ENCODE measurements at places on chromosomes 7 and 10.
A peak's percentile ranks its signal among the peaks of the same experiment; 100 is the strongest.

DNA sequence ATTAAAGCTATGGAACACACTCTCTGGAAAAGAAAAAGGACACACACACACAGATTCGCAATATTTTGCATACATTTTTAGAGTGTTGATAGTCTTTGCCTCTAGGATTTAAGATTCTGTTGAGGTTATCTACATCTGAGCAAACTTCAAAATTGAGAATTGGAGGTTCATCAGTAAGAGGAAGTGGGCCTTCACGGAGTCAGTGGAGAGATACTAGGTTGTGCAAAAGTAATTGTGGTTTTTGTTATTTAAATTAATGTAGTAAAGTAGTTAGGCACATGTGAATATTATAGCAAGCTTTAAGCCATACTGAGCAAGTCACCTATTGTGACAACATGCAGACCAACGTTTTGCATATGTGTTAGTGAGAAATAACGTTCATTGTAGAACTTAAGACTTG lies 19.8 kb upstream of the NXPH1 start:
- ATAC-seq: no peak

GRCh38 chr7:2076649-2077064 lies 156.1 kb downstream of the MAD1L1 start:
- no peak for ATAC-seq

DNA sequence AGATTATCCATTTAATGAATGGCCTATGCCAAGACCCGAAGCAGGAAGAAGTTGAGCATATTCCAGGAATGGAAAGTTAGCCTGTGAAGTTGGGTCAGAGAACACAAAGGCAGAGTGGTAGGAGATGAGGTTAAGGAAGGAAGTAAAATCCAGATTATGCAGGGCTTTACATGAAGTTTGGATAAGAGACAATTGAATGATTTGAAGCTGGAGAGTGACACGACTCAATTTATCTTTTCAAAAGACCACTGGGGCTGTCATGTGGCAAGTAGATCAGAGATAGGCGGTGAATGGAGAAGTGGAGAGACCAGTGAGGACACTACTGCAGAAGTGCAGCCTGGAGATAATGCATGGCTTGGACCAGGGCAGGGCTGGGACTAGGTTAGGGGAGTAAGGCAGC lies 7.2 kb upstream of the CNOT4 start:
- no peak for ATAC-seq

DNA sequence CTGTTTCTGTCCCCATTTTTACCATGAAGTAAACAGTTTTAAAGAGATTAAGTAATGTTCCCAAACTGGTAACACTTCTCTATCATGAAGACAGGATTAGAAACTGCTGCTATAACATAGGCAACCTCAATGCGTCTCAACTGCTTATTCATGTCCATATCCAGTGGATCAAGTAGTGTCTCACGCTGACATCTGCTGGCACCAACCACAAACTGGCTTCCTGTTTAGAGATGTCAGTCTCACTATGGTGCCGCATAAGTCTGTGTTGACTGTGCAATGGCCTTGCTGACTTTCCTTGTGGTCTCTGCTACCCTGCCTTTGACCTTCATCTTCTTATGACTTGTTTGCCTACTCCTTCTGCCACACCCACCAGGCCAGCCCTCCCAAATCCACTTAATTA lies 369.6 kb upstream of the DPP6 start:
- no peak for ATAC-seq

GRCh38 chr10:100509241-100509840 lies 10.3 kb downstream of the SEC31B start:
- peak; percentile 28 for ATAC-seq

- no peak for ATAC-seq
Observed at GRCh38 chr7:143390104-143390772, 9.1 kb downstream of the ZYX start.

GRCh38 chr7:96449094-96449493 lies 127.2 kb upstream of the SLC25A13 start:
- ATAC-seq: no peak

DNA sequence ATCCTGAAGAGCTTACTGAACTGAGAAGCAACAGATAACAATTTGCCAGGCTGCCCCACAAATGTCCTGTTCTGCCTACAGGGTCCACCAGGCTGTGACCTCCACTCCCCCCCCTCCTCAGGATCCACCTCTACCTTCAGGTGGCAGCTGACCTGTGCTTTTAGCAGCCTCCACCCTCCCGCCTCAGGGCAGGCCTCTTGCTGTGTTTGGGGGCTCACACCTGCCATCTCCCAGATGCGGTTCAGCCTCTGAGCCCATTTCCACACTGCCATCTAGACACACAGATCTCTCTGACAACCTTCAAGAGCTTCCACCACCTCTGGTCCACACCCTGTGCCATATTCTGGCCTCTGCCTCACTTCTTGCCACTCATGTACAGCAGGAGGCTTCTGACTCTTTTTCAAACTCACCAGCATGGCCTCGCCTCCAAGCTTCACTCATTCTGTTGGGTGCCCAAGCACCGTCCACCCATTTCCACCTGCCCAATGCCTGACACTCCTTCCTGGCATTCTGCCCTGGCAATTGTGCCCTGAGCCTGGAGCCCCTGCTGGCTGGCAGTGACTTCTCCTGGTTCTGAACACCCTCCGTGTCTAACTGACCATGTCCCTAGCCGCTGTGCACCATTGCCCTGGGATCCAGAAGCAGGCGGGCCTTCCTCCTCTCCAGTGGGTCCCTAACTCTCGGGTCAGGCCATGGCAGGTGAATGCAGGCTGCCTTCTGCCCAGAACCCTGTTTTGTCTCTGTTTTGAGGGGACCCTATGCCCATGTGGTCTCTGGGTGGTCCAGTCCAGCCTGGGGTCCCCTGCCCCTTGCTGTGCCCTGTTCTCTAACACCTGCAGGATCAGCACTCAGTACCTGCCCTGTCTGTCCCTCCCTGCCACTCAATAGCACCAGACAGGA lies 18.5 kb downstream of the TMEM72 start:
- no peak for ATAC-seq

- ATAC-seq: no peak
Observed at GRCh38 chr10:130221456-130222375, 85.5 kb downstream of the GLRX3 start.

DNA sequence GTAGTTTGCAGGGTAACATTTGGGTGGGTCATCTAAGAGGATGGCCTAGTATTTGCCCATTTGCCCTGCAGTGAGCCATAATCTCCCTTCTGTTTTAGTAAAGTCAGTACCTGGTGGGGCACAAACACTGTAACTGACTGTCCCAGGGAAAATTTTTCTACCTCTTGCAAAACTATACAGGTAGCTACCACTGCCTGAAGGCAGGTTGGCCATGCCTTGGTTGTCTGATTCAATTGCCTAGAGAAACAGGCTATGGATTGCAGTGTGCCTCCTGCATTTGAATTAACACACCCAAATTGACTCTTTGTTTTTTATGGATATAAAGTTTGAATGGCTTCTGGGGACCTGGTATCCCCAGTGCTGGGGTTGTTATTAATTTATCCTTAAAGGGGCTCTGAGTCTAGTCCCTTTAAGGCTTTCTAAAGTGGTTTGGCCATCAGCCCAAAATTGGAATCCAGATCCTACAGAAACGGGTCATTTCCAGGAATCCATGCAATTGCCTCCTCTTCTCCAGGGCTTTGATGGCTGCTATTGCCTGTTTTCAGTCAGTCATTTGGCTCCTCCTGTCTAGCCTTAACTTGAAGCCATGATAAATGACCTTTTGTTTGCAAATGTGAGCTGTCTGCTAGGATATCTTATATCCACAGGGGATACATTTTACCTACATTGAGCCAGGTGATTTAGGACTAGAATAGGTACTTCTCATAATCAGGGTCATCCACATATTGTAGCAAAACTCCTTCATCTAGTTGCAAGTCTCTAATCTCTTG lies 89.1 kb downstream of the STRA8 start:
- ATAC-seq: no peak

DNA sequence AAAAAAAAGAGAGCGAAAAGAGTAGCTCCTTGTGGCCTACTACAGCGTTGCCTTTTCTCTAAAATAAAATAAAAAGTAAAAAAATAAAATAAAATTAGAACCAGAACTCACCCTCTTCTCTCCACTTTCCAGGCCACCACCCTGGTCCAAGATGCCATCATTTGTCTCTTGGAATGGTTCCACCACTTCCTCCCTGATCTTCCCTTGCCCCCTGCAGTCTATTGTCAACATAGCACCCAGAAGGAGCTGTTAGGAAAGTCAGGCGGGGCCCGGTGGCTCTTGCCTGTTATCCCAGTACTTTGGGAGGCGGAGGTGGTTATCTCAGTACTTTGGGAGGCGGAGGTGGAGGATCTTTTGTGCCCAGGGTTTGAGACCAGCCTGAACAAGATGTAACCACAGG lies 7.6 kb upstream of the GRID2IP start:
- ATAC-seq: no peak

DNA sequence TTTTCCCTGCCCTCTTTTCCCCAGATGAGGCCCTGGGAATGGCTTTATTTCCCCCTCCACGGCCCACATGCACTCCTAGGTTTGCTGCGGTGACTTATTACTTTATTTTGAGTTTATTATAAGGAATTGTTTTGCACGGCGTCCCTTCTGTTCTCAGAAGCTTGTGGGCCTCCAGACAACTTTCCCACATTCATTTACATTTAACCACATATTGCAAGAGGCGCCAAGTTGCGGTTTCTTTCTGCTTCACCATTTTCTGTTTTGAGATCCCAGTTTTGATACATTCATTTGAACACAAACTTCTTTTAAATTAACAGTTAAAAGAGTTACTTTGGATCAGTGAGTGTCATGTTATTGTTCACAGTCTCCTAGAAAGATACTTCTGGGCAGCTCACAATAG lies 532.5 kb upstream of the MGMT start:
- ATAC-seq: no peak

GRCh38 chr7:71498381-71498780 lies 366.4 kb downstream of the GALNT17 start:
- ATAC-seq: no peak

DNA sequence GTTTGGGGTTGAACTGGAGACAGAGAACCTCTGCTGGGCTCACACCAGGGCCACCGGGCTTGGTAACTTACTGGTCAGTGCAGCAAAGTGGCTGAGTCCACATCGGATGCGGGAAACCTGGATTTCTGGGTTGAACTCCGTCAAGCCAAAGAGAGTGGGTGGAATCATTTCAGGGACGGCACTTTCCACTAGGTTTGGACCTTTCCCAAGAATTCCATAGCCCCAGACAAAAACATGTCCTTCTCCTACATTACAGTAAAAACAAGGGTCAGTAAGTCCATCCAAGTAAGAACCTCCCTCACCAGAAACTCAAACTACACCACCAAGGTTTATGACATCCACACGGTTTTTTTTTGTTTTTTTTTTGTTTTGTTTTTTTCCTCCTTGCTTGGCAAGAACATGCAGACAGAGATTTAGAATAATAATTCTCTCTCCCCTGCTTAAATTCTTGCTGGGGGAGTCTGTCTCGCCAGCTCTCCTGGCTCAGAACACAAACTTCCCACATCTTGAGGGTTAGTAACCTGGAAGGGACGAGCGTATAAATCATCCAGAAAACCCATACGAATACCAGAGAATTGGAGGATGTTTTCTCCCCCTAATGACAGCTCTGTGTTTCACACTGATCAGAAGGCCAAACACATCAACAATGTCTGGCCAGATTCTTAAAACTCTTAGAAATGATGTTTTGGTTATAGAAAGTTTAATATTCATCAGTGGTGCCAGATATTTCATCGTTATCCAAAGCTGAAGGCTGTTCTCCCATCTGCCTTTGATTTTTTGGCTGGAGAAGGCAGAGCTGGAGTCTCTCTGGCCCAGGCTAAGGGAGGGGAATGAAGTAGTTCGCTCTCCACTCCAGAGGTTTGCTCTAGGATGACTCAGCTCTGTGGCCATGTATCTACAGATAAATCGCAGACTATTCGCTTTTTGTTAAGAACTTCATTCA lies 17.5 kb downstream of the RCC1L start:
- no peak for ATAC-seq

DNA sequence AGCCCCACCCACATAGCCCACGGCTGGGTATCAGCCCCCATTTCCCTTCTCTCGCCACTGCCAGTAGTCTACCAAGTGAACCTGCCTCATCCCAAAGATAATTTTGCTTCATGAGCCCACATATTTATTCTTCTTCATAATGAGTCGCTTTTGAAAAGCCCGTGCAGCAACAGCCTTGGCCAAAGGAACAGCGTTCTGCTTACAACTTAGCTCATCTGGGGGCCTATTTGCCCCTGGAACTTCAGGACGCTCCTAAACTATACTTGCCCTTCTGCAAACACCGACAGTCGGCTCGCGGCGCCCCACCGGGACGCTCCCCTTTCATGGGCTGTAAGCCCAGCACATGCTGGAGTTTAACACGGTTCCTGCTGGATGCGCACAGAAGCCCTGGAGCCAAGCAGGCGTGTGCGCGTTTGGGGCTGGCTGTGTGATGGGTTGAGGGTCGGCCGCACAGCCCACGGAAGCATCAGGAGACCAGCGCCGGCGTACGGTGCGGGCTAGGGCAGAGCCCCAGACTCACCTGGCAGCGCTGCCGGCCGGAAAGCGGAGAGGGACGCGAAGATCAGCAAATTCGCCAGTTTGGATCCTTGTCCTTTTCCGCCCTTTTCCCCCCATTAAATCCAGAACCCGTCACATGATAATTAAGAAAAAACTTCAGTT lies 370 bp downstream of the TMEM60 start:
- peak; percentile 18 for ATAC-seq

- ATAC-seq: no peak
Observed at GRCh38 chr10:113303544-113304146, 249.2 kb upstream of the HABP2 start.

All from activated CD4-positive, CD25-positive, alpha-beta regulatory T cell treated with anti-CD3 and anti-CD28 coated beads, Interleukin-2, amount 50 U/mL, for 24 hours (primary cell).